ENCODE measurements at places on chromosomes 2 and 18. TPM values are rescaled to one million over a fixed set of nuclear protein-coding genes. Genes with fewer than 3 reads are reported as not detected.

The FOXD4L1 gene
- 0.13 TPM for total RNA-seq

The TUBA3E gene
- not detected for total RNA-seq

DNA sequence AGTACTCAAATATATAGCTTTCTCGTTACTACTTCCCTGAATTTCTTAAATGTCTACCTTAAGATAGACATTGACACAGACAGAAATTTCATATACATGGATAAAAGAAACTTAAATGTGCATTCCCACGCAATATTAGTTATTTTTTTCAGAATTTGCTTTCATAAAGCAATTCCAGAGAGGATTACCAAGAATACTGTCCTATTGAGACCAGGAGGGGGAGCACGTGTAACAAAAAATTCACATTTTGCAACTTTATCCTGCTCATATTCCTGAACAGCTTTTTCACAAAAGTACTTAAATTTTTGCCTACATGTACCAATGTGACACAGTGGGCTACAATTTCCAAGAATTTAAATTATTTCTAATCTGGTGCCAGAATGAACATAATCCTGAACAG is 30.7 kb upstream of the ERCC3 start:
- DNase-seq: peak; percentile 34

The GALR1 gene
- not detected for total RNA-seq

GRCh38 chr2:233355916-233356315 is 1.6 kb downstream of the DGKD start:
- no peak for DNase-seq

GRCh38 chr2:218878486-218878885 is 2.2 kb upstream of the WNT10A start:
- DNase-seq: no peak

DNA sequence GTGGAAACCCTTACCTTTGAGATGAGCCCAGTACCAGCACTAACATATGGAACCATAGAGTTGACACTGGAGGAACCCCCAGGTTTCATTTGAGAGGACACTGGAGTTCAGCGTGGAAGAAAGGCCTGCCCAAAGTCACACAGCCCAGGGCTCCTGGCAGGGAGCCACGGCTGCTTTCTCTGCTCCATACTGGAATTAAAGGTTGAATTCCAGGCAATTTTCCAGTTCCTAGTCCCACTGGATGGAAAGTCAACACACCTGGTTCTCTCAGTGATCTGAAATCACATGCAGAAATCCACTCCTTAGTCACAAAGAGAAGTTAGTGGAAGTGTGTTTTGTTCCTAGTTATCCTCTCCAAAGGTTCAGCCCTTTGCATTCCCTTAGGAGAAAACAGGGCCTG is 336.1 kb upstream of the SKOR2 start:
- no peak for DNase-seq

DNA sequence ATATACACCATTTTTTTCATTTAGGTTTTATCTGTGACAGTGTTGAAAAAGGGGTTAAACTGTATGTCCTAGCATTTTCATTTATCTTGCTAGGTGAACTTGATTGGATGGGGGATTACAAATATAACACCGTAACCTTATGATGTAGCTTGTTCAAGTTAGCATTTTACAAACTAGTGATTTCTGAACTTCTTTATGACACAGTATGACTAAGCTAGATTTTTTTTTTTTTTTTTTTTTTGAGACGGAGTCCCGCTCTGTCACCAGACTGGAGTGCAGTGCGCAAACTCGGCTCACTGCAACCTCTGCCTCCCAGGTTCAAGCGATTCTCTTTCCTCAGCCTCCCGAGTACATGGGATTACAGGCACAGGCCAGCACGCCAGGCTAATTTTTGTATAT is 47.1 kb downstream of the KCMF1 start:
- peak; percentile 21 for DNase-seq

DNA sequence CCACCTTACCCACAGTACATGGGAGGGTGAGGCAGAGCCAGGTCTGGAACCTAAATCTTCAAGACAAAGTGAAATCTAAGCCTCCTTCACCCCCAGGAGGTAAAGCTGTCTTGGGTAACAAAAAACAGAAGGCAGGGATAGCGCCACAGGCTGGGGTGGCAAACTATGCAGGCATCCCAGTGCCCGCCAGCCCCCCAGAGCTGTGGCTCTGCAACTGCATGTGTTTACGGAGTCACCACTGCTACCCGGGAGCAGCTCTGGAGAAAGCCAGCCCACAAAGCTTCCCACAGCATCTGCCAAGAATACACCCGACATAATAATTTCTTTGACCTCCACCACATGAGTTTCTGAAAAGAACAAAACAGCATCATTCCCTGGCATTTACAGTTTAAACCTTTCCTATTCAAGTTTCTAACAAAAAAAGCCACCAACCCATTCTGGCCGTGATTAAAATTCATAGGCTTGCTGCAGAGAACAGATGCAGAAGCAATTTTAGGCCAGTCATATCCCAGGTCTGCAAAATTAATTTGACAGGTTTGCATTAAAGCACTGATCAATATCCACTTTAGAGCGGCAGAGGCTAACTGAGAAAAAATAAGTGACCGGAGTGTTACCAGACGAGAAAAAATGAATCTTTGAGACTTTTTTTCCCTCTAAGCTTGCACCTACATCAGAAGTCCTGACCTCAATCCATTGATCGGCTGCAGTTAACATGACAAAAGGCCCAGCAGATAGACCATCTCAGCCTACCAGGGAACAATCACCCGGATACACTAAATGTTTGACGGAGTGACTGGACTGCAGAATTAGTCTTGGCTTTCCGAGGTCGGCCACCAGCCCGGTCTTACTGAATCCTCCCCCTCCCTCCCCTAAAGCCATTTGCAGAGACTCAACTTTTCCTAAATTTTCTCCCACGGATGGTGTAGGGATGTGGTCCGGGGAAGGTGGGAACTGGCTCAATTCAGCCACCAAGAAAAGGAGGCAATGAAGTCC is 309.6 kb upstream of the SKOR2 start:
- no peak for DNase-seq

DNA sequence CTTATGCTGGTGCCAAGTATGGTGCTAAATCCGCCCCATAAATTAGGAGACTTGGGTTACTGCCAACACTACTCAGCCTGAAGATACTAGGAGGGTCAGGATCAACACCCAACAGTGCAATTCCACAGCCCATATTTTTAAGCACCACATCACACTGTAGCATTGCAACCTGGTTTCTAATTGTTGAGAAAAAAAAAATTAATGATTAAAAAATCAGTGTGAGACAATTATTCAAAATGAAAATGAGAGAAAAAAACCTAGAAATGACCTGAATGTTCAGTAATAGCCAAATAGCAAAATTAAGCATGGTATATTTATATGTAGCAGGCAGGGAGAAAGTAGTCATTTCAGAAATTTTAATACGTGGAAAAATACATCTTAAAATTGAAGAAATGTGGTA is 29.2 kb upstream of the HNRNPLL start:
- DNase-seq: no peak

DNA sequence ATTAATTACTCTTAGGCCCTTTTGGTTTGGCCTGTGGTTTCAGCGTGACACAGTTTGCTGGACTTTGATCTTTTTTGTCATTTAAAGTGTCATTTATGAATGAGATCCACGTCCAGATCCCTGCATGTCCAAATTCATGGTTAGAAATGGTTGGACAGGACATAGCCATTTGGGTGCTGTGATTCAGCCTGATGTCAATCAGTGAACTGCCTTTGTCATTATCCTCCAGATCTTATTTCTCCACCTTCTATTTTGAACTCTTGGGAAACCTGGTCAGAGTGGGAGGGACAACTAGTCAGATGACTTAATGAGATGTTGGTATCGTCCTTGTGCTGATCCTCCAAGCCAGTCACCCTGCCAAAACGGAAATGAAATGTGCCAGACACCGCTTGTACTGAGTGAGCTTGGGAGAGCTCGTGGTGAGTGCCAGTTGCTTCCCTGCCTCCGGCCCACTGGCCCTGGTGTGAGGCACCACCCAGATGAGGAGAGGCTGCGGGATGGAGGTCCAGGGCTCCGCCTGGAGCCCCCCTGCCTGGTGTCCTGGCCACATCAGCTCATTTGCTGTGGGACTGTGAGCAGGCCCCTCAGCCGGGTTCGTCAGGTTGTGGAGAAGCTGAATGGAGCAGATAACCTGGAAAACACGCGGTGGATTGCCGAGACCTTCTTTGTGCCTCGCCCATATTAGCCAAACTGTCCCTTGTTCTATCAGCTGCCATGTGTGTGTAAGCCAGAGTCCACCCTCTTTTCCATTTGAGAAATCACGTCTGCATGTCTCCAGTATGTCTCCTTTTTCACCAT is 70.1 kb downstream of the DGKD start:
- peak; percentile 46 for DNase-seq

GRCh38 chr2:26086155-26086637 is 52.3 kb downstream of the RAB10 start:
- DNase-seq: peak; percentile 60

The CNTNAP5 gene
- not detected for total RNA-seq

- DNase-seq: no peak
These were observed 325.2 kb upstream of the RAB12 start for GRCh38 chr18:8283891-8284585.

Measured in bronchial epithelial cell (primary cell).